ENCODE measurements at places on chromosomes 7 and 10.

- H3K27me3 ChIP-seq, result no peaks in the 10 kb centered on the region
- H3K4me1 ChIP-seq, result peaks cover 33% of the 10 kb centered on the region
- DNase-seq, result no peak
- peaks cover 10% of the 10 kb centered on the region for H3K36me3 ChIP-seq
- no peak overlapping the region for H3K27ac ChIP-seq
Observed at GRCh38 chr10:35391153-35391953, 55.0 kb downstream of the CCNY start.

- no peak overlapping the region for H3K27ac ChIP-seq
- no peak for DNase-seq
- H3K4me1 ChIP-seq, result peaks cover 6% of the 10 kb centered on the region
Observed at GRCh38 chr7:30514776-30515175, 10.1 kb upstream of the GGCT start.

GRCh38 chr10:23472181-23472580 is 33.3 kb downstream of the OTUD1 start:
- no peak overlapping the region for H3K27ac ChIP-seq
- no peaks in the 10 kb centered on the region for H3K36me3 ChIP-seq
- peaks cover 33% of the 10 kb centered on the region for H3K27me3 ChIP-seq

DNA sequence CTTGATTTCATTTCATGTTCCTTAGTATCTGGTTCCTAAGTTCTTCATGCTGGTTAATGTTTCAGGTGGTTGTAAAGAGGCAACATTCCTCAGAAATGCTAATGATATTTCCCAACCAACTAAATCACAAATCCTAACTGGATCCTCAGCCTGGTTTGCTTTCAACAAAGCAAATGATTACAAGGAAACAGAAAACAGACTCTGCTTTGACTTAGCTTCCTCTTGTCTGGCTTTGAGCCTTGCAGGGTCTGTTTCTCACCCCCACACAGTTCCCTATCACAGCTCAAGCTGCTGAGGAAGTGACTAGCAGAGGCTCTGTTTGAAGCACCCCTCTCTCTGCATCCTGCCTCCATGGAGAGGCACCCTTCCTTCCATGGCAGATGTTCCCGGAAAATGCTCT is 130.2 kb upstream of the CTTNBP2 start:
- no peaks in the 10 kb centered on the region for H3K36me3 ChIP-seq
- H3K27me3 ChIP-seq, result peaks cover 15% of the 10 kb centered on the region
- H3K27ac ChIP-seq, result no peak overlapping the region

DNA sequence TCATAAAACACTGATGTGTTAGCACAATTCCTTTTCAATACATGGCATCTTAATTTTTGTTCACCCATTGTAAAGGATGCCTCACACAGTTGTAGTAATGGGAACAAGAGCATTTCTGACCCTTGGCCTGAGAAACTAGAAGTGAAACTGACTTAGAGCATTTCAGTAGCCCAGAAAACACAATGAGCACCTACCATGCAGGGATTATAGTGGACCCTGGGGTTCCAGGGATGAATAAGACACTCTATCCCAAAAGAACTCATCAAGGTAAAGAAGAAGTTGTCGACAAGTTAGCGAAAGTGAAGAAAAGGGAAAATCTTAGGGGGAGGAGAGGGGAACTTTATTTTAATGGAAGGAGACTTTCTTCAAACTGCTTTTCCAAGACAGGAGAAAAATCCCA is 125.6 kb downstream of the NT5C2 start:
- H3K4me1 ChIP-seq, result no peaks in the 10 kb centered on the region
- H3K4me3 ChIP-seq, result no peak overlapping the region
- H3K36me3 ChIP-seq, result no peaks in the 10 kb centered on the region
- peaks cover 21% of the 10 kb centered on the region for H3K27me3 ChIP-seq
- no peak for DNase-seq
- no peak overlapping the region for H3K27ac ChIP-seq

Data from Calu3 (cell line).